CD4-positive, alpha-beta T cell treated with Interleukin-10 for 1 hour (primary cell): ENCODE measurements at places on chromosomes 4 and X.
A peak's percentile ranks its signal among the peaks of the same experiment; 100 is the strongest.

DNA sequence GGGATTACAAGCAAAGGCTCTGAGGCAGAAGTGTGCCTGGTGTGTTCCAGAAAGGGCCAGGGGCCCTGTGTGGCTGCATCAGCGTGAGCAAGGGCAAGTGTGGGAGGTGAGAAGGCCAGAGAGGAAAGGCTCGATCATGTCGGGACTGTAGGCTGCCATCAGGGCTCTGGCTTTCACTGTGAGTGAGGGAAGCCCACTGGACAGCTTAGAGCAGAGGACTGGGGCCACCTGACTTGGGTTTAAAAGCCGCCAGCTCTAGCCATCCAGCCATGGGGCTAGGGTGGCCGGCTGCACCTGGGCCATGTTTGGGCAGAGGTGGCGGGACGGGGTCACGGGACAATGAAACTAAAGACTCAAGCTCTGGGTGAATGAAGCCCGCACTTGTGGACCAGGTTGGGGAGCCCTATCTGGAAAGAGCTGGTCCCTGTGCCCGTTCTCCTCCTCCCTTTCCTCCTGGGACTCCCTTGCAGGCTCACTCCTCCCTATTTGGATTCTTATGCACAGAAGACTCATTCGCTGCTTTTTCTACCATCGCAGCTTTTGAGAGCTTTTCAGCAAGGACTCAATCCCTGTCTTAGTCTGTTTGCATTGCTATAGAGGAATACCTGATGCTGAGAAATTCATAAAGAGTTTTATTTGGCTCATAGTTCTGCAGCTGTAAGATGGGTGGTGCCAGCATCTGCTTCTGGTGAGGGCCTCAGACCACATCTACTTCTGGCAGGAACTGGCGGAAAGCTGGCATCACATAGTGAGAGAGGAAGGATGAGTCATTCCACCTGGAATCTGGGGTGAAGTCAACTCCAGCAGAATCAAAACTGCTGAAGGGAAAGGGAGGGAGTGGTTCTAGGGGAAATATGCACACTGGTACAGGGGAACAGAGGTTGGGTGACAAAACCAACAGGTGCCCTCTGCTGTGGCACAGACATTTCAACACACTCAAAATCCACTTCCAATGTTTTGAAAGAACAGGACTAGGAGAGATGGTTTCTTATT lies 15.3 kb downstream of the CTAG1B start:
- no peak for DNase-seq

- DNase-seq = no peak
Measured at GRCh38 chrX:110168585-110168984, 149.3 kb downstream of the AMMECR1 start.

DNA sequence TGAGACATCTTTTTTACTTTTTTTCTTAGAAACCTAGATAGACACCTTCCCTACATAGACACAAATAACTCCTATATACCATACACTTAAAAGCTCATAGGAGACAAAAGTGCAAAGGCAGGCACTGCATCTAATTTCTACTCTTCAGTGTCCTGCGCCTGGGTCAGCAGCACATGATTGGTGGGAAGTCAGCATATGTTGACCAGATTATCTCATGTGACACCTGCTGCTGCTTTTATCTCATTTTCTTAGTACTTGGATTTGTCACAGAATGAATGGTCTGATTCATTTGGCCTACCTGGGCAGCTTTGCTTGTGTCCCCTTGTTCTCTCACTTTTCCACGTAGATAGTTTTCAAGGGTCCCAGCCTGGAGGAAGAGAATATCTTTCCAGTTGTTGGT lies 24.9 kb upstream of the LNX1 start:
- DNase-seq = no peak

- no peak for DNase-seq
Measured at GRCh38 chr4:7392438-7393421, 42.0 kb downstream of the PSAPL1 start.

- no peak for DNase-seq
Measured at GRCh38 chrX:103513476-103514108, 5.7 kb downstream of the RAB40A start.

GRCh38 chrX:20373063-20373462 lies 106.4 kb upstream of the RPS6KA3 start:
- DNase-seq = no peak

- no peak for DNase-seq
Measured at GRCh38 chr4:152325831-152326230, 210.1 kb downstream of the FBXW7 start.

DNA sequence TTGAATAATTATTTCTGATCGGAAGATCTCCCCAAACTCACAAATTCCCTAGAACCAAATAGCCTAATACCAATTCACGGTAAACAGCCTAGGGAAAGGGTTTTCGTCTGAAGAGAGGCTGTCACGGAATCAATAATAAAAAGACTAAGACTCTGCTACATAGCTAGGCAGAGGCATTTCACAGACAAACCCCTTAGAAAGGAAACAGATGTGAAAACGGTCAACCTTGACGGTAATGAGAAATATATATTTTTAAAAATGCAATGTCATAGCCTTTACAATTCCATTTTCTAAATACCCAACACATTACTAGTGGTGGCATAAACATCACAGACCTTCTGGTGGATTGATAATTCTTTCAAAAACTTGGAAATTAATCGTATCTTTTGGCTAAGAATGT lies 28.4 kb downstream of the PROM1 start:
- no peak for DNase-seq

- no peak for DNase-seq
Measured at GRCh38 chr4:120667102-120667501, 255.4 kb downstream of the PRDM5 start.

GRCh38 chrX:128769495-128769894 lies 717.3 kb upstream of the ACTRT1 start:
- no peak for DNase-seq

GRCh38 chr4:79980448-79980847 lies 92.6 kb downstream of the ANTXR2 start:
- no peak for DNase-seq

GRCh38 chr4:147057611-147058190 lies 112.0 kb upstream of the TTC29 start:
- peak; percentile 8 for DNase-seq

DNA sequence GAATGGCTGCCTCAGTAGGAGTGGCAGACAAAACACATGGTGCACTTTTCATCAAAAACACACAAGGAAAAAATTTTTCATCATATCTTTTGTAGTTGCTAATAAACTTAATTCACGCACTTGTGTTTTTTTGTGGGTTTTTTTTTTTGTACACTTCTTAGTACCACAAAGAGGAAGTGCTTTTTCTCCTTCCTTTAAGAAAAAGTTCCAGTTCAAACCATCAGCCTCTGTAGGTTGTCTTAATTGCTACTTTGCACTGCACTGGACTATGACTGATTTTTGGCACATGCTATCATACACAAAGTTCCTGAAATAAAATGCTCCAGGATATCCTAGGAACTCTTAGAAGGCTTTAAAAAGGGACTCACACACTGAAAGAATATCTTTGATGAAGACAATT lies at the start of gene PHEX:
Gene PHEX, plus strand, starts transcription at position 242 of the 400 bp plus-strand sequence. CDS start 681 bp downstream, outside the sequence.
- DNase-seq = no peak
